NCI-H1417 treated with DMSO at 0.1 percent for 48 hours (cell line): ENCODE measurements at places on chromosomes 1 and 21.

GRCh38 chr1:191049781-191050180 lies 572.1 kb upstream of the BRINP3 start:
- DNase-seq: no peak

GRCh38 chr21:44628707-44629391 lies 2.0 kb downstream of the KRTAP10-9 start:
- no peak for DNase-seq

DNA sequence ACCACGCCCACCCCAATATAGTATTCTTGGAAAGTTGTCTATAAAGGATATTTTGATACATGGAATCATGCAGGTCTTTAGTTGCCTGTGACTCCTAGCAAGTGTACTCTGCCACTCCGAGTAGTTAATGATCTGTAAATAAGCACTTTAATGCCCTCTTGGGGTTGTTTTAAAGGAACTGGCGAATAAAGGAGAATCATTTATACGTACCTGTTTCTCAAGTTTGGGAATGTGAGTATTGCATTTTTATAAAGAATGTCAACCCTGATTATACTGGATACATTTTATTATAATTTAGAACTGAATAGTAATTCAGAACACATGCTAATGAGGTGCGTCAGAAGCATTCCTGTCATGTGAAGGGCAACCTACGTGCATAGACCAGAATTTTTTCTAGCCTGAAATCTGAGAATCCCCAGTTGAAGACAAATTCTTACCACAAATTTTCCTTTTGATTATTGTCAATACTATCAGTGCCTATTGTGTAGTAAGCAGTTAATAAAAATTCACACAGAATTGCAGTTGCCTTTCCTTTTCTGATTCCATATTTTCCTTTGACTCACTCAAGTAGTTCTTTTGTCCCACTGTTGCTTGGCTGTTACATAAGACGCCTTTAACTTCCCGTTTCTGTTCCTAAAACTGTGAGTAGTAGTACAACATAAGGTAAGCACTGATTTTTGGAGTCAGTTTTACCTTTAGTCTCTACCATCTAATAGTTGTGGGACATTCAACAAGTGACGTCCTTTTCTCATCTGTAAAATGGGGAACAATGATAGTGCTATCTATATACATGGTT lies 5.1 kb downstream of the AHCYL1 start:
- no peak for DNase-seq

GRCh38 chr1:34755961-34756360 lies 1.1 kb downstream of the GJB5 start:
- DNase-seq: no peak

DNA sequence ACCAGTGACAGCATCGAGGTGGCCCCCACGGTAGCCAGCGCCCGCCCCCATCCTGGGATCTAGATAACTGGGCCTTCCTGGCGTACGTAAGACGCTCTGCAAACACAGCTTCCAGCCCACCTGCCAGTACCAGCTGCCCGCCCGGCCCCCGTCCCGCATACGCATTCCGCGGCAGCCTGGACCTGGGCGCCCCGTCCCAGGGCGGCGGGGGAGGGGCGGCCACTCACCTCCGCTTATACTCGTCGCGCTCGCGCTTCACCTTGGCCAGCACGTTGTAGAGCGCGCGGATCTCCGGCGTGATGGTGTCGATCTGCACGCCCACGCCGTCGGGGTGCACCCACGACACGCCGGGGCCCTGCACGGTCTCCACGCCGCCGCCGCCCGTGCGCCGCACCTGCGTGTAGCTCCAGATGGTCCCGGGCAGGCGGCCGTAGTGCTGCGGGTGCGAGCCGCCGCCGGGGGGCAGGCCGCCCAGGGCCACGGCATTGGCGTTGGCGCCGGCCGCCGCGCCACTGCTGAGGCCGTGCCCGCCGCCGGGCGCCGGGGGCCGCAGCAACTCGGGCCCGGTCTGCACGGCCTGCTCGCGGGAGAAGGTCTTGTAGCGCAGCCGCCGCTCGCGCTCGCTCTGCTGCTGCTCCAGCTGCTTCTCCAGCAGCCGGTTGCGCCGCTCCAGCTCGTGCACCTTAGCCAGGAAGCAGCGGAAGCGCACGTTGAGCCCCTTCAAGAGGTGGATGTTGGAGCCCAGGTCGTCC lies 859 bp downstream of the IFFO2 start:
- DNase-seq: no peak
